ENCODE measurements at places on chromosomes 4 and X.

- DNase-seq, result no peak
These were observed 59.6 kb upstream of the MXD4 start for GRCh38 chr4:2321279-2322196.

GRCh38 chr4:31086756-31087330 lies 366.7 kb downstream of the PCDH7 start:
- no peak for DNase-seq

GRCh38 chrX:30920271-30920670 lies 31.2 kb upstream of the TAB3 start:
- DNase-seq, result no peak

DNA sequence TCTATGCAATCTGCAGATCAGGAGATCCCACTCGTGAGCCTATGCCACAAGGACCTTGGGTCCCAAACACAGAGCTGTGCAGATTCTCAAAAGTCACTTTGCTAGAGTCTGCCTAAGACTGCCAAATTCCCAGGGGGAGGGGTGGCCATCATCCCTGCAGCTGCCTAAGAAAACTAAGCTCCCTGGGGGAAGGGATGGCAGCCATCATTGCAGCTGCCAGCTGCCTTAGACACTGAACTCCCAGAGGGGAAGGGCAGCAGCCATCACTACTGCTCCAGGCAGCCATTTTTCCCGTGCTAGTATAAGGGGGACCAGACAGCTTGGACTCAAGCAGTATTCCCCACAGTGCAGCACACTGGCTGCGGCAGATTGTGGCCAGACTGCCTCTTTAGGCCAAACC lies 156.9 kb downstream of the NKX6-1 start:
- DNase-seq, result no peak

DNA sequence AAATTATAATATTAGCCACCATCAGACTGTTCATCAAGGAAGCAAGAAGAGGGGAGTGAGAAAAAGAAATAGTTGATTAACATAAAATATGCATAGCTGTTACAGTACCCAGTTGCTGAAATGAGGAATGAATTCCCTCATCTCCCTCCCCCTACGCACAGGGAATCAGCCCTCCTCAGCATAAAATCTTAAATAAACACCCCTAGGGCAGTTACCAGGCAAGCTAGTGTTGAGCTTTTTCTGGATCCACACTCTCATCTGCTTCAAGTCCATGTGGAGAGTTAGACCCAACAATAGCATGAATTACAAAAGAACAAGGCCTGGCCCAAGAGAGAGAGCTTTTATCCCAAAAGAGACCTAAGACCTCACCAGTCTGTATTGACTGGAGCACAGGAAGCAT lies 19.0 kb upstream of the SYTL4 start:
- DNase-seq, result no peak

DNA sequence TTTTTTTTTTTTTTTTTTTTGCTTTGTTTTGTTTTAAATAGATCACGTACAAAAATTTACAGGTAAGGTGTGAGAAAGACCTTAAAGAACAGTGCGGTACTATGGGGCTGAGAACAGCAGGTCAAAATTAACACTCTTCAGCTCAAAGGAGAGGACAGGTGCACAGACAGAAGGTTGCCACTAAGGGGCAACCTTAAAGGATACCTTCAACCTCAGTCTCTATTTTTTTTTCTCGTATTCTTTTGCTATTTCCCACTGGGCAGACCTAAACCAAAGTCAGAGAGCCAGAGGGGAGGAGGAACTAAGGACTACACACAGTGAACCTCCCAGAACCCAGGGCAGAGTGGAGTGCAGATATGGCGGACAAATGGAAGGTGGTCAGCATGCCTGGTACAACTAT lies 1984.3 kb upstream of the IGFBP7 start:
- DNase-seq, result no peak

GRCh38 chrX:23764188-23764984 lies 18.6 kb upstream of the SAT1 start:
- DNase-seq, result no peak

DNA sequence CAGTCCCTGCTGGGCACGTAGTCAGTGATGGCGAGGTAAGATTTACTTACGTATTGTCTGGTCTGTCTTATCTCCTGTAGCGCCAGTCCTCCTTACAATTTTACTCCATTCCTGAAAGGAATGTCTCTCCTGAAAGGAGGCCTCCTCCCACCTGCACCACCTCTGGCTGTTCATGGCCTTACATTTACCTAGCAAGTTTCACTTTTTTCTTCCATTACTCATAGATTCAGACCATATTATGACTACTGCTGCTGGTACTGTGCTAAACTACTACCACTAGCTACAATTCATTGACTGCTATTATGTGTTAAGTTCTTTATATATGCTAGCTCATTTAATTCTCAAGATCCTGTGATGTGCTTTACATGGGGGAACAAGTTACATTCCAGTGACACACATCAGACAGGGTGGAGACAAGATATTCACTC lies 189.9 kb downstream of the BMPR1B start:
- no peak for DNase-seq

GRCh38 chrX:129158505-129158904 lies 364.8 kb downstream of the SMARCA1 start:
- DNase-seq, result no peak

GRCh38 chr4:121277194-121278105 lies 103.4 kb downstream of the QRFPR start:
- DNase-seq, result no peak

DNA sequence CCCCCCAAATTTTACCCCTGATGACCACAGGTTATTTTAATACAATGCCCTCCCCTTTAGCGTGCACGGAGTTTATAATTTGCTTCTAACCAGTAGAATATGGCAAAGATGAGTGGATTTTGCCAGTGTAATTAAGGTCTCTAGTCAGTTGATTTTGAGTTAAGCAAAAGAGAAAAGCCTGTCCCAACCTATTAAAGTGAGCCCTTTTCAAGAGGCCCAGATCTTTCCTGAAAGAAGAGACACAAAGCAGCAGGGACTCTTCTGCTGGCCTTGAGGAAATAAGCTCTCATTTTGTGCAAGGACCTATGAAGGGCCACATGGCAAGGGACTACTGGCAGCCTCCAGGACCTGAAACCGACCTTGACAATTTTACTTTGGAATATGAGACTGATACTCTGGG lies 61.9 kb upstream of the GABRG1 start:
- no peak for DNase-seq

DNA sequence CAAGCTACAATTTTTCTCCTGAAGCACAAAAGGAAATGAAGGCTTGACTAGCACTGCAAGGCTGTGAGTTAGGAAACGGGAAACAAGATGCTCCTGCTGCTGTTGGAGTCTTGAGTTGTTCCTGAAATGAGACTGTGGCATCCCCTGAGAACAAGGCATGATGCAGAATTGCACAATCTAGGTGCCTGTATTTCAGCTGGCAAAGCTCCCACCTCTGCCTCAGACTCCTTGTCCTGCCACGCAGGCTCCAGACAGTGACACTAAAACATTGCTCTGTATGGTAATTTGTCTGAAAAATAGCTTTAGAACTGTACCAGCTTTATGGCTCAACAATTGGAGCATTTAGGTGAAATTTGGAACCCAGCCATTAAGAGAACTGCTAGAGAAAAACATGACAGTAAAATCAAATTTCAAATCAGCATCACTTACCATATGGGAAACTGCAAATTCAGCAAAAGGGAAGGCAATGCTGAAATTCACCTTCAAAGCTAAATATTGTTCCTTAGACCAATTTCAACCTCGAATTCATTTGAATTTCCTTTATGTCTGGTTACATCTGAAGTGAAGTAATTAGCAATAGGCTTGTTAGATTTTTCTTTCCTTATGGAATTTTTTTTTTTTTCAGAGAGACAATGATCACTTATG lies 103.4 kb downstream of the MFAP3L start:
- DNase-seq, result no peak

DNA sequence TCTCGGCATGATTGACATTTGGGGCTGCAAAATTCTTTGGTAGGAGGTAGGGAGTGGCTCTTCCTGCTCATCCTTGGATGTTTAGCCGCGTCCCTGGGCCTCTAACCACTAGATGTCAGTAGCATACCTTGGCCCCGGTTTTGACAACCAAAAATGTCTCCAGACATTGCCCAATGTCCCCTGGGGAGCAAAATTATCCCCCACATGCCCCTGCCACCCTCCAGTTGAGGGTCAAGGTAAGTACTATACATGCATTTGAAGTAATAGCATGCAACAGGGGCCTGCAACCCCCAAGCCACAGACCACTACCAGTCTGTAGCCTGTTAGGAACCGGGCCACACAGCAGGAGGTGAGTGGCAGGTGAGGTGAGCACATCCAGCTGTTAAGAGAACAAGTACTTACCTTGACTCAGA lies 17.6 kb upstream of the KIAA1210 start:
- no peak for DNase-seq

DNA sequence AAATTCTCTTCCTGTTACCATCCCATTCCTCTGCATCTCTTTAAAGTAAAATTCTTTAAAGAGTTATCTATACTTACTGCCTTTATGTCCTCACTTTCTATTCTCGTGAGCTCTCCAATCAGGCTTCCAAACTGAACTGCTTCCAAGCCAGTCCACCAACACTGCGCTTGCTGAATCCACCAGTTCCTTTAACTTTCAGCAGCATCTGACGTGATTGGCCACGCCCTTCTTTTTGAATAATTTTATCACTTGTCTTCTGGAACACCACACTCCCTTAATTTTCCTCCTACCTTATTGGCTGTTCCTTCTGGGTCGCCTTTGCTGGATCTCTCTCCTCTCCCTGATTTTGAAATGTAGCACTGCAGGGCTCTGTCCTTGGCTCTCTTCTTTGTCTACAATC lies at the start of gene KIAA1210:
Gene KIAA1210, minus strand, starts transcription at position 163 of the 400 bp plus-strand sequence. CDS start 4,170 bp downstream, outside the sequence.
- DNase-seq, result no peak

DNA sequence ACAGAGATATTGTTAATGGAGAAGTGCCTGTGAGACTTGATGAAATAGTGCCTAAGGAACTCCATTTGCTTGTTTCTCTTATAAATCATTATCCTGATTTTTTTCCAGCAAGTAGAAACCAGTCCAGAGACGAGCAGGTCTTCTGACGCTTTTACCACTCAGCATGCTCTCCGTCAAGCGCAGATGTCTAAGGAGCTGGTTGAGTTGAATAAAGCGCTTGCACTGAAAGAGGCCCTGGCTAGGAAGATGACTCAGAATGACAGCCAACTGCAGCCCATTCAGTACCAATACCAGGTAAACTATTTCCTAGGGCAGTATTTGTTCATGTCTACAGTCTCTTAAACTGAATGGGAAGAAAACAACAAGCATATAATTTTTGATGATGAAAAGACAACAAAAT lies 63.6 kb downstream of the KIF4A start:
- no peak for DNase-seq

GRCh38 chr4:86497131-86497530 lies 97.0 kb upstream of the PTPN13 start:
- no peak for DNase-seq

DNA sequence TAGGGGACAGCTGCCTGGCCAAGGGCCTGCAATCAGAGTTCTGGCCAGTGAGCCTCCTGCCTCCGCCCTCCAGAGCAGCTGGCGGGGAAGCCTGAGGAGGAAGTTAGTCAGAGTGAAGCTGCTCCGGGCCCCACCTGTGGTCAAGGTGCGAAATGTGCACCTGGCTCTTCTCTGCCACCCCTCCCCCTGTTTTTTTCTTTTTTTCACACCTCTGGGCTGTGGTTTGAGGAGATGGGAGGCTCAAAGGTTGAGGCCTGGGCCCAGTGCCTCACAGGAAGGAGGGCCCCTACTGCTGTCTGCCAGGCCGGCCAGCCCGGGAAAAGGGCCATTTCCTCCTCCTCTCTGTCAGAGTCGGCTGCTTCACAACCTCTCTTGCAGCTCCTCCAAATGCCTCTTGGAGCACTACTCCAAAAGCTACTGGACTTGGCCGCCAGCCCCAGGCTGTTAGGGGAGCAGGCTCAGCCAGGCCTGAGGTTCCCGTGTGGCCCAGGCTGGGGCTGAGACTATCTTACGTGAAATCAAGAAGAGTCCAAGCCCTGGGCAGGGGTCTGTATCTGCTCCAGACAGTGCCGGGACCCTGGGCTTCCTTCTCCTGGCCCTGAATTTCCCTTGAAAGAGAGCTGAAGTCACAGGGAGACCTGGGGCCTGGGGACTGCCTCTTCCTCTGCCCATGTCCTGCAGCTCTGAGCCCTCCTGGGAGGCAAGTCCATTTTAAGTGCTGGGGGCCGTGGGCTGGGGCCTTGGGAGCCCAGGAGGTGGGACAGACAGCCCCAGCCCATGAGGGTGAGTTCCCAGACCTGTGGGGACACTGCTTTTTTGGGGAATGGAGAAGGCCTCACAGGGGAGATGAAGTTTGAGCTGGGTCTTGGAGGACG lies 4.5 kb upstream of the CXCR3 start:
- DNase-seq, result peak; percentile 58

DNA sequence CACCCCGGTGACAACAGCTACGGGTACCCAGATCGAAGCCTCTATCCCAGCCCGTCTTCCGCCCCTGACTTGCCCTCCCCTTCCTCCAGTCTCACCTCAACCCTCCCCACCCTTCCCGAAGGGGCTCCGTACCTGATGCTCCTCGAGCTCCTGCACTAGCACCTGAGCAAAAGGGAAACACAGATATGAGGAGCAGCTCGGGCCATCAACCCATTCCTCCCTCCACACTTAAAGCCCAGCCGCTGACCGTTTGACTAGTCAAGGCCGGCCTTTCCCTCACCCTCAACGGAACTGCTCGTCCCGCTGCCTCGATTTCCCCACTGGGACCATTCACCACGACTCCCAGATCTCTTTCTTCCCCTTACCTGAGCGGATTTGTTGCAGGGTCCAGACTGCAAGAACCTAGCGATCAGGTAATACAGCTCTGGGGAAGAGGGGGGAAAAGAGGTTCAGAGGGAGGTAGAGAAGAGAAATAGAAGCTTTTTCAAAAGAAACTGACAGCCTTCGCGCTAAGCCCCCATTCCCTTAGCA lies 731 bp downstream of the BRWD3 start:
- DNase-seq, result no peak

DNA sequence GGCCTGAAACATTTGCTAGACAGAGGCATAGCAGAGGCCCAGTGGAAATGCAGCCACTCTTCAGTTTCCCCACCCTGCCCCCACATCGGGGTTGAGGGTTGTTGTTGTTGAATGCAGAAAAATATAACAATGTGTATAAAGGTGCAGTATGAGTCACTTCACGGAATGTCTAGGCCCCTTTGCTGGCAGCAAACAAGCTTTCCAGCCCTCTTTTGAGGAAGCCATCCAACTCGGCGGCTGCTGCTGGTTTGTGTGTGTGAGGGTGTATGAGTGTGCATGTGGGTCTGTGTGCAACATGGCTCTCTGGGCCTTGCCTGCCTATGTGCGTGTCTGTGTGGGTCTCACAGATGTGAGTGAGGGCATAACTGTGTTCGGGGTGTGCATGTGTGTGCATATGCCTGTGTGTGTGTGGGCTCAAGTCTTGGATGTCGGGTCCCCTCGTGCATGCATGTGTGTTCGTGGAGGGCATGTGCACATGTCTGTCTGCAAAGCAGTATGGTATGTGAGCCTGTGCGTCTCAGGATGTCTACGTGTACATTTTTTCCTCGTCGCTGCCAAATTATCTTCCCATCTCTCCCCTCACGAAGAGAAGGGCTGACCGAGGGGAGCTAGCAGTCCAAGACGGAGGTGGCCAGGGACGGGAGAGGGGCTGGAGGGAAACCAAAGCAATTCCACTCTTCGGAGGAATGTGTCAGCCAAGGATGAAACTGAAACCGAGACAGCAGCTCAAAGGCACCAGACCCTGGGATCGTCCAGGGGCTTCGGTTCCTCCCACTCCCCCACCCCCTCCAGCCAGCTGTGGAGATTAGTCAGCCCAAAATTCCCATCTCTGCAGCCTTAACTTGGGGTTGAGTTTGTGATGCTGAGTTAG lies 8.4 kb upstream of the ELF4 start:
- no peak for DNase-seq

- no peak for DNase-seq
These were observed 116.0 kb downstream of the SOWAHB start for GRCh38 chr4:76781698-76782595.
